ENCODE measurements at places on chromosomes 2 and 18.

- no peak for DNase-seq
Observed at GRCh38 chr2:54523324-54523959, 67.3 kb downstream of the SPTBN1 start.

DNA sequence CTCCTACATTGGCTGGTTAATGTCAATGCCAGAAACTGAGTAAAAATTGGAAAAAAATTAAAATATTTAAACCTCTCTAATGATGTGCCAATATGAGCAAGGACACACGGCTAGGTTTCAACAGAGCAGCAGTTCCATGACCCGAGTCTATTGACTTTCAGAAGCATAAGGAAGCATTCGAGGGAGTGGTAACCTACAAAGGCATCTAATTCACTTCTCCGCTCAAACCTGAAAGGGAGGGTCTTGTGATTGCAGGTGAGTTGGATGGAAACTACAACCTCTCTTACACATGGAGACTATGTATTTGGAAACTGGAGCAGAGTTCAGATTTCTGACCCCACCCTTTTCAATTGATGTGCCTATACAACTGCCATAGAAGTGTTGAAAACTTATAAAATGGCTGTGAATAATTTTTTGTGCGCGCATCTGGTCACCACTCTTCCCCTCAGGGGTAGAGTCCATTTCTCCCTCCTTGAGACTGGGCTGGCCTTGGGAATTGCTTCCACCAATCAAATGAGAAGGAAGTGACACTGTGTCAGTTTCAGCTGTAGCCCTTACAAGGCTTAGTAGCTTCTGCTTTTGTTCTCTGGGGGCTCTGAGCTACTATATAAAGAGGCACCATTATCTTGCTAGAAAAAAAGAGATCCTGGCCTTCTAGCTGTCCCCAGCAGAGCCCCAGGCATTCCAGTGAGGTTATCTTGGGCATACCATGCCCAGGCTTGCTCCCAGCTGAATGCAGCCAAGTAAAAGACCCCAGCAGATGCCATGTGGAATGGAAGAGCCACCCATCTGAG lies 278.0 kb downstream of the EPHA4 start:
- no peak for DNase-seq

DNA sequence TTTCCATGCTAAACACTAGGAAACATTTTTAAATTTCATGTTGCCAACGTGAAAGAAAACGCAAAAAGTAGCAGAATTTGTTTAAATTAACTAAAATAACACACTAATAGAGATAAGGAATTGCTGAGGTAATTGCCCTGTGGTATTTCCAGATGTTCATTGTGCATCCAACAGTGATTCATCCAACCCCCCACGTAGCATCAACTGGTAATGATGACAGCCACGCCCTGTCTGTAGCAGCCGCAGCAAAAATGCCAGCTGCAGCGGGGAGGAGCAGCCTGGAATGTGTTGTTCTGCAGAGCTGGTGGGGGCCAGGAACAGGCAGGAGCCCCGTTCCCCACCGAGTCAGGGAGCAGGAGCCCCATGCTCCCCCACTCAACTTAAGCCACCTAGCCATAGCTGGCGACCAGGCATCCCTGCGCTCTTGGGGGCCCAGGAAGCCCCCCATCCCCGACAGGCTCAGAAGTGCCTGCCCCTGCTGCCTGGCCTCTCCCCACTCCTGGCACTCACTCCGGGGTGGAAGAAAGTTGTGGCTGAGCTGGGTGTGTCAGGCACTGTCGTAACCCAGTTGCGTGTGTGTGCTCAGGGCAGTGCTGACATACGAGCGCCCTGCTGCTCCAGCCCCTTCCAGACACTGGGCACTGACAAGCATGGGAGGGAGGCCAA lies 695.1 kb upstream of the ACVR2A start:
- no peak for DNase-seq

DNA sequence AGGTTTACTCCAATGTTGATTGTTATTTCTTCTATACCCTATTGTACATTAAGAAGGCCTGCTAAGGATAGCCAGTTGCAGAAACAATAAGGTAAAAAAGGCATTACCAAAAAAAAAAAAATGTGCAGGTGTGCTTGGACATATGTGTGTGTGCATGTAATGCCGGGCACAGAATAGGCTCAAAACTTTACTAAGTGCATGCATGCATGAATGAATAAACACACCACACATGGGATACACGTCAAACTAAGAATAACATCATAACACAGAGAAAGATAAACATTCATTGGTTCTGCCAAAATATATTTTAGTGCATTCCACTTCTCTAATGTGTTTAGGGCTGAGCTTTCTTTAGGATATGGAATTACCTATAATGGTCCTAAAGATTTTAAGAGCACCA lies 298.2 kb downstream of the TCF4 start:
- no peak for DNase-seq

DNA sequence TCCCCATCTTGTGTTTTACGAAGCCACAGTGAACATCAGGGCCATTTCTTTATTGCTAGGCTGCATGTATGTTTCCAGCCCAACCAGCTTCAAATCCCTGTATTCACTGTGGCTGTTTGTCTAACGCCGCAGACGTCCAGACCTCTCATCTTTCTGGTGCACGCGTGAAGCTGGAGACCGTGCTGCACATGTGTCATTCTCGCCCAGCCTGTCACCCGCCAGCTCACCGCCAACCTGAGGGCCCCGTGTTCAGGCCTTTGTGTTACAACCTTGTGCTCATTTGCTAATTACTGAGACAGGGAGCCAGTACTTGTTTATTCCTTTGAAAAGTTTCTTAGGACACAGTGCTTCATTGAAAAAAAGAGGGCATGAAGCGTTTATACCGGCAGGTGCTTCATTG lies 21.4 kb downstream of the SALL3 start:
- no peak for DNase-seq
